ENCODE measurements at places on chromosomes 3 and 15.
A peak's percentile ranks its signal among the peaks of the same experiment; 100 is the strongest.

GRCh38 chr15:91338766-91339165 lies 238.7 kb downstream of the SV2B start:
- DNase-seq = no peak

GRCh38 chr15:78422571-78423340 lies 15.3 kb upstream of the IREB2 start:
- peak; percentile 59 for DNase-seq

GRCh38 chr3:188268336-188268735 lies 114.4 kb downstream of the LPP start:
- no peak for DNase-seq

DNA sequence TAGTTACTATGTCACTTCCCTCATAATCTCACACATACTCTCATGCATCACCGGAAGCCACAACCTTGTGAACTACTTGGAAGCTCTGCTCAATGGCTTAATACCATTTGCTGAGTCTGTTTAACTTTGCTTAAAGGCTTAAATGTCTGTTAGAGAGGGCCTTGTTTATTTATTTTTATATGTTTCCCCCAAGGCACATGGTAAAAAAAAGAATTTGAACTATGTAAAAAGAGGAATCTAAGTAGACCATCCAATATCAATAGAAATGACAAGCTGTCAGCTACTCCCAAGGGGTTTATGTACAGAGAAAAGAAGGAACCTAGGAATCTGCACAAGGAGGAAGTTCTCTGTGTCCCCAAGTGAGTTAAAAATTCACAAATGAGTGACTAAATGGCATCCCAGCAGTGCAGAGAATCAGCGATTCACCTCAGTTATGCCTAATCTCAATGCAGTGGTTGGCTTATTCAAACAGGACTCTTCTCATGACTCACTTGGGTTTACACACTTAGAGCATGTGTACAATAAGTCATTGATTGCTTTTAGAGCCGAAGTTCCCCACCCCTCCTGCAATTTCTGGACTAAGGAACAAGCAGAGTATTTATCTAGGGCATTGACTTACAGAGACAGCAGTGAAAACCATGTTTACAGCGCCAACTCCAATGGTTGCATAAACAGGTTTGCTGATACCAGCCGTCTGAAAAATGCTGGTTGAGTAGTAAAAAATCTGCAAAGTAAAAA lies 24.4 kb downstream of the SLC2A2 start:
- no peak for DNase-seq

- DNase-seq = no peak
Observed at GRCh38 chr3:25313286-25313685, 114.8 kb upstream of the RARB start.

DNA sequence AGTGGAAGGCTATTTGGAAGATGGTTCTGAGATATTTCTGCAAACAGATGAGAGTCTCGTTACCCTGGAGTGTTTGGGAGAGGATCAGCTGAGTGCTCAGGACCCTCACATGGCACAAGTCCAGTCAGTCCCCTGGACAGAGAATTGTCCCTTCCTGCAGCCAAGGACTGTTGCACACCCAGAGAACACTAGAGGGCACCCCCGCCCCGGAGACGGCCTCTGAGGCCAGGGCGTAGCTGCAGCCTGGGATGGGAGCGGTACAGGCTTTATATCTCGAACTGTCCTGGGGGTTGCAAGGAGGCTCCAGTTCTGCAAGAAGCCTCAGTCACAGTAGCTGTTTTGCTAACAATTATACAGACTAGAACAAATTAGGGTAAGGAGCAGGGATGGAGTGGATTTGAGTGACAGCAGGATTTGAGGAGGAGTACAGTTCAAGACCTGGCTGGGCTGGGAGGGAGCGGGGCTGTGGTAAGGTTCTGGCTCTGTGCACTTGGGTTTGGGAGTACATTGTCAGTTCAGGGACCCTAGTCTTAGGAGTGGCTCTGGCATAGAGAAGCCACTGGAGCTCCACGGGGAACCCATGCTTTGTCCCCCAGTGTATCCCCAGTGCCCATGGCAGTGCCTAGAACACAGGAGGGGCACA lies 67.6 kb upstream of the HACD2 start:
- DNase-seq = peak; percentile 89

- DNase-seq = no peak
Observed at GRCh38 chr15:51075364-51075763, 19.3 kb downstream of the TNFAIP8L3 start.

GRCh38 chr3:23540600-23540999 lies 265.2 kb upstream of the UBE2E1 start:
- no peak for DNase-seq

DNA sequence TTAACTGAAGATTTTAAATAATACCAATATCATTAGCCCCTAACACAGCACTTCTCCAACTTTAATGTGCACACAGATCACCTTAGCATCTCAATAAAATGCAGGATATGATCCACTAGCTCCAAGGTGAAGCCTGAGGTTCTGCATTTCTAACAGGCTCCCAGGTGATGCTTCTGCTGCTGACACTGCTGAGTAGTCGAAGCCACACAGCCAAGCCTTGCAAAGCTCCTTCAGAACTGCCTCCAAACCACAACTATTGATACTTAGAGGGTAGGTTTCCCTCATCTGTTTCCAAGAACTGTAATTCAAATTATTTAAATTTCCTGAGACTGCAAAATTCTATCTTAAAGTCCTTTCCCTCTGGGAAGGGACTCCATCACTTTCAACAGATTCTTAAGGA lies 3.9 kb downstream of the RIOX2 start:
- DNase-seq = no peak

GRCh38 chr3:141360888-141361598 lies 7.3 kb upstream of the ZBTB38 start:
- no peak for DNase-seq

DNA sequence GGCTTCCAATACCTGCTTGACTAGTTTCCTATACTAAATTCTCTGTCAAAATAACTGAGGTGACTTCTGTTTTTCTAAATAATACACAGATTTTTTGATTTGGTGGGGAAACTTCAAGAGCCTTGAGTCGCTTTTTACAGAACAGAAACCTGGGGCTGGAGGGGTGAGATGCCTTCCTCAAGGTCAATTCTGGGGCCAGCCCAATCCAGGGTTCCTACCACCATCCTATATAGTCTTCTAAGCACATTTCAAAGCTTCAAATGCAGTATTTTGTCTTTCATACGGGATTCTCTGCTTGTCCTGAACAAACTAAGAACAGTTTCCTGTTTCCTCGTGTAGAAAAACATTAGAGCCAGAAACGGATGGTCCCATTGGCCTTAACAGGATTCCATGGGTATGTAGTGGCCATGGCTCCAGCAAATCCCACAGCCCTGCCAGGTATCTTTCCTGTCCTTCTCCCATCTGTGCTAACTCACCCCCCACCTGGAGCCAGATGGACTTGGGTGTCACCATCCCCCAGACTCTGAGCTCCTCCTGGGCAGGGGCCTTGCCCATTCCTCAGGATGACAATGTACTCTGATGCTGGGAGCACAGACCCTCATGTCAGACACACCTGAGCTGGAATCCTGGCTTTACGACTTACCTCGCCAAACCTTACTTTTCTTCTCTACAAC lies 146.9 kb downstream of the KLF13 start:
- DNase-seq = no peak

- DNase-seq = no peak
Observed at GRCh38 chr15:60526127-60526616, 47.2 kb upstream of the ICE2 start.

DNA sequence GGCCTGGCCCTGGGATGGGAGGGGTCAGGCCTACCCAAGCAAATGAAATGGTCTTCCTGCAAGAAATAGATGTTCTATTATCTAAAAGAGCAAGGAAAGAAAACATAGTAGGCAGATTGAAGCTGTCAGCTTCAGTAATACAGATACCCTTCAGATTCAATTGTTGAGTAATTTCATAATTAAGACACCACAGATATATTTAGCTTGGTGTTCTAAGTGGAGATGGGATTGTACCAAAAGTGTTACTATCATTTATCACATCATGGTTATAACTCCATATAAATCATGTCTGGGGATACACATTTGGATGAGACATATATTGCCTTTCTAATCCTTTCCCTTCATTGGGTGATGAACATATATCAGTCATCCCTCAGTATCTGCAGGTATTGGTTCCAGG lies 41.9 kb upstream of the FAH start:
- DNase-seq = no peak

GRCh38 chr15:77503764-77504163 lies 83.1 kb downstream of the HMG20A start:
- no peak for DNase-seq

DNA sequence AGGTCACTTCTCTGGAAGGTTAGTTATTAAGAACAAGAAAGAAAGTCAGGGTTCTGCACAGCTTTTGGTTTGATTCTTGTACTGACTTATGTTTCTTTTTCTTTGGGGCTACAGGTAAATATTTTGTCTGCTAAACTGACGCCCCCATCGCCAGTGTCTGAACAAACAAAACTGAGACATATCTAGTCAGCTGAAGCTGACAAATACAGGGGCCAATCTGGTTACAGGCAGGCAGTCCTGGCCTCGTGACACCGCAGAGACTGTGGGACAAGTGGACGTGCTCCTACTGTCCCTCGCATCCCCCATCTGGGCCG lies 4.6 kb upstream of the RPL14 start:
- no peak for DNase-seq

GRCh38 chr3:111824351-111824750 lies 34.7 kb upstream of the PHLDB2 start:
- DNase-seq = no peak

DNA sequence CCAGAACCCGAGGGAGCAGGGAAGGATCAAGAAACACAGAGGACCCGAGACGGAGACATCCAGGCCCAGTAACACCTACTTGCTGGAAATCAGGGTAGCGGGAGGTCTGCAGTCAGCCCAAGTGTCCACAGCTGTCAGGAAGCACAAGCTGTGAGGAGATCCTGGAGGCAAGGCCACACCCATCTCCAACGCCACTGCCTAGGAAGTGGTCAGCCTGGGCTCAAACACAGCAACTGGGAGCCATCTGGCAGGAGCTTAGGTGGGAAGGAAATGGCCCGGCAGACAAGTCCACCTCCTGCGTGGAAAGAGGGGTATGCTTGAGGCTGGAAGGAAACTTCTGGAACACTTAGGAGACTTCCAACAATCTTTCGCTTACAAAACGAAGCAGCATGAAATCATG lies 407.1 kb downstream of the VPS13C start:
- DNase-seq = peak; percentile 84

- DNase-seq = no peak
Observed at GRCh38 chr15:96625256-96625655, 294.8 kb downstream of the NR2F2 start.

DNA sequence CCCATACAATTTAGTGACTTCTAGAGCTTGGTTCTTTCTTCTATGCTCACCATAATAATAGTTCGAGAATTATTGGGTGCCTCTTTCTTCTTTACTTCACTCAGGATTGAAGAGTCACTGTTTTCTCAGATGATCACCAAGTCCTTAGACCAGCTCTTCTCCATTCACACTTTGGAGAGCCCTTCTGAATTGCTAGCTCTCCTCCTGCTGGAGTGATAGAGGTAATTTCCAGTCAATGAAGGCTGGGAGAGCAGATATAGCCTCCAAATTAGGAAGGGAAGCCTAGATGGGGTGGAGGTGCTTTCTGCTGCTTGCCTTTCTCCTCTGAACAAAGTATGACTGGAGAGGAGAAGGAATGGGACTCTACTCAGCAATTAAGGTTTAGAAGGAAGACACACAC lies 10.7 kb upstream of the BBX start:
- DNase-seq = no peak
